Stimulated activated CD4-positive, alpha-beta T cell treated with anti-CD3 and anti-CD28 coated beads, Interleukin-4, amount 100 ng/mL, for 4 hours (primary cell): ENCODE measurements at places on chromosomes 12 and 14.

DNA sequence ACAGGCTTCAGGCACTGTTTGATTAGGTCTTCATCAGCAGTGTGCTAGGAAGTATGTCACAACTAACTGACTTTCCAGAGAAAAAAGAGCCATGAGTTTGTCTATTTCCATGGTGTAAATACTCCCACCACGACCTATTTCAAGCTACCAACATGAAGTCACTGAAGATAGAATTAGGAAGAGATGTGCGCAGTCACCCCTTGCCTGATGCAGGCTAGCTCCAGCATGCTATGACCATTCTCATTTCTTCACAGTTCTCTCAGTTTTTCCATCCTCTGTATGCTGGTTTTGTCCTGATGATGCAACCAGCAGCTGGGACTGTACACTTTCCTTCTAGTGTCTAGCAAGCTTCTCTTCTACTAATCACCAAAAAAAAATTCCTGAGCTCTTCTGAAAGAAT is 191.6 kb upstream of the NUDT4 start:
- DNase-seq: no peak

DNA sequence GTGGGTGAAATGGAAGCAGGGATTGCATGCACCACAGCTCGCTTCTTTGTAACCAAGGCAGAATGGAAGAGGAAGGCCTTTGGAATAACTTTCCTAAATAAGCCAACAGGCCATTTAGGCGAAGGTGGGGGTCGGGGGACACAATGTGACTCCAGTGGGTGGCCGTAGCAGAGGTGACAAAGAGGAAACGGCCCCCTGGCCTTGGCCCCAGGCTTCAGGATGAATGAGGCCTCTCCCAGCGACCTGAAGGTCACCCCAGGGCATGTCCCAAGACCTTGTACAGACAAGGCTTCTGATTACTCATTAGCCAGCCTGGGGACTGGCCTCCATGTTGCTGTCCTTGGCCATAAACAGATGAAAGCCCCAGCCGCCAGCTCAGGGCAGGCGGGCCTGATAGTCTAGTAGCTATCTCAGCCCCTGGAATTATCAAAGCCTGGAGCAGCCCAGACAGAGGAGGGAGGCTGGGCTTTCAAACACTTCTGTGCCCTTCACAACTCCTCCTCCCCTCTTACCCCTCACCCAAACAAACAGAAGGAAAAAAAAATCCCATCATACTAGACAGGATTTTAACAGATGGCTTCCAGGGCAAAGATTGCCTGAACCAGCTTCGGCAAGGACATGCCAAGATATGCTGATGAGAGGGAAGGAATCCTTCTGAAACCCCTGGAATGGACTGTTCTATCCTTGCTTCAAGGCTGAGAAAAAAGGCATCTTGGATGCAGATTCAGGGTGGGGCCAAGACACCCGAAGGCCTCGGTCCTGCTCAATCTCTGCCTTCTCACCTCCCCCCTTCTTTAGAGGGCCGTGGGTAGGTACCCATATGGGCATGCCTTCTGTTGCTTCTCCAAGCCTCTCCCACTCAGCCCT is 142.3 kb upstream of the PARP11 start:
- DNase-seq: no peak

- no peak for DNase-seq
Observed at GRCh38 chr14:68676511-68676943, 116.3 kb downstream of the ZFP36L1 start.

GRCh38 chr12:42962384-42962783 is 372.8 kb upstream of the PRICKLE1 start:
- DNase-seq: no peak

DNA sequence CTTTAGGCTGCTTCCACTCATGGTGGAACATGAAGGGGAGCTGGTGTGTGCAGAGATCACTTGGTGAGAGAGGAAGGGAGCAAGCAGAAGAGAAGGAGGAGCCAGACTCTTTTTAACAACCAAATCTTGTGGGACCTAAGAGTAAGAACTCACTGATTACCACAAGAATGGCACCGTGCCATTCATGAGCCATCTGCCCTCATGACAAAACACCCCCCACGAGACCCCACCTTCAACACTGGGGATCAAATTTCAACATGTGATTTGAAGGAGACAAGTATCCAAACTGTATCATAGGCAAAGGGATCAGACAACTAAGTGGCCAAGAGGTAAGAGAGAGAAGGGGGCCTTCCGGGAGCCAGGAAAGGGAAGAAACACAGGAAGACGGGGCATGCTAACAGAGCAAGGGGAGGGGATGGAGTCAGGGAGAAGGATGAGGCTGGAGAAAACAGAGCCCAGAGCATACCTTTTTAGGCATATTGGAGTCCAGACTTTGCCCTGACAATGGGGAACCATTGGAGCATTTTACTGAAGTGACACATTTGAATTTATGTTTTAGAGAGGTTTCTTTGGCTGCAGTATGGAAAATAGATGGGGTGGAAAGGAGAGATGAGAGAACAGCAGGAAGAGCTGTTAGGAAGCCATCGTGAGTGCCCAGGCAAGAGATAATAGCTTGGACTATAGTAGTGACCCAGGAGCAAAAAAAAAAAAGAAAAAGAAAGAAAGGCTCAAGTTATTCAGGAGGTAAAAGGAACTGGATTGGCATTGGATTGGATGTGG is 204.4 kb upstream of the NUDT4 start:
- no peak for DNase-seq

- DNase-seq: no peak
Observed at GRCh38 chr12:42985506-42985905, 396.0 kb upstream of the PRICKLE1 start.

- peak; percentile 16 for DNase-seq
Observed at GRCh38 chr12:9404469-9405260, 196.5 kb upstream of the PZP start.

GRCh38 chr12:98332642-98333041 is 182.7 kb upstream of the TMPO start:
- no peak for DNase-seq

DNA sequence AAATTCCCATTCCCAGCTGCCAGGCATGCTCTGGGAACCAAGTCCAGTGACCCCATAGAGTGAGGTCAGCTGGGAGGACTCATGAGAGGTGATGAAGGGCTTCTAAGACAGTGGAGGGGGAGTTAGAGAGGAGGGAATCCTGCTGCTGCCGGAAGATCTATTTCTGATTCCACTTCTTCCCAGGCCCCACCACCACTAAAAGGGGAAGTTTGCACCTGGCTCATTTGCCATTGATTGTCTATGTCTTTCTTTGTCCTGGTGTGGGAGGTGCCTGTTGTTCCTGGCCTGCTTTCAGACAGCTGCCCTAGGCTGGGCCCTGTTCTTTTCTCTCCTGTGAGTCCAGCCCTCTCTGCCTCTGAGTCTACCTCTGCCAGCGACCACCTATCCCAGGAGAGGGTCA is 3.0 kb upstream of the KRT6A start:
- DNase-seq: no peak

- no peak for DNase-seq
Observed at GRCh38 chr12:4824380-4824779, 85.3 kb upstream of the KCNA1 start.

DNA sequence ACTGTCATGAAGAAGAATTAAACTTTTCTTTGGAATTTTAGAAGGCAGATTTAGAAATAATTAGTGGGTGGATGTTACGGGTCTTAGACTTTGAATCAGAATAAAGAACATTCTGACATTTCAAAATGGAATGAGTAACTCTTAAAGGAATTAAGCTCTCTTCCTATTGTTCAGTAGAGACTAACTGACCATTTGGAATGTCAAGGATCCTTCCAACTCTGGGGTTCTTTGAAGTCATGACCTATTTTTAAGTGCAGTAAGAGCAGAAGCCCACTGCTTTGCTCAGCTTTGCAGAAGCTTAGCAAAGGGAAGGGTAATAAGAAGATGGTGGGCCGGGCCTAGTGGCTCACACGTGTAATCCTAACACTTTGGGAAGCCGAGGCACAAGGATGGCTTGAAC is 4.0 kb downstream of the CHURC1 start:
- DNase-seq: no peak
